Stimulated activated CD4-positive, alpha-beta T cell treated with anti-CD3 and anti-CD28 coated beads, Interleukin-2, amount 100 ng/mL, for 24 hours (primary cell): ENCODE measurements at places on chromosomes 3 and 15.

DNA sequence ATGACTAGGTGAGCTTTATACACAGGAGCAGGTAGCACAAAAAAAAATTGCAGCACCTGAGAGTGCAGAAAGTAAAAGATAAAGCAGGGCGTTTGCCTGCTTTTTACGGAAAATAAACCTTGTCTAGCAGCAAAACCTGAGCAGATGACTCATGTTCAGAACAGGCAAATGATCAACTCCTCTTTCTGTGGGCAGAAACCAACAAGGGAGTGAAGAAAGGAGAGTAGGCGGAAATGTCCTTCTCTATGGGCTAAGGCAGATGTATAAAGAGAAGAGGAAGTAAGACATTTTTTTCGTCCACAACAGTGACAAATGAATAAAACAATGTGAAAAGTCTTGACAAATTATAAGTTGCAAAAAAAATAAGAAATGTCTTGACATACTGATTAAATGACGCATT is 24.5 kb upstream of the GMNC start:
- no peak for DNase-seq

GRCh38 chr3:18007980-18008379 is 265.5 kb upstream of the TBC1D5 start:
- no peak for DNase-seq

DNA sequence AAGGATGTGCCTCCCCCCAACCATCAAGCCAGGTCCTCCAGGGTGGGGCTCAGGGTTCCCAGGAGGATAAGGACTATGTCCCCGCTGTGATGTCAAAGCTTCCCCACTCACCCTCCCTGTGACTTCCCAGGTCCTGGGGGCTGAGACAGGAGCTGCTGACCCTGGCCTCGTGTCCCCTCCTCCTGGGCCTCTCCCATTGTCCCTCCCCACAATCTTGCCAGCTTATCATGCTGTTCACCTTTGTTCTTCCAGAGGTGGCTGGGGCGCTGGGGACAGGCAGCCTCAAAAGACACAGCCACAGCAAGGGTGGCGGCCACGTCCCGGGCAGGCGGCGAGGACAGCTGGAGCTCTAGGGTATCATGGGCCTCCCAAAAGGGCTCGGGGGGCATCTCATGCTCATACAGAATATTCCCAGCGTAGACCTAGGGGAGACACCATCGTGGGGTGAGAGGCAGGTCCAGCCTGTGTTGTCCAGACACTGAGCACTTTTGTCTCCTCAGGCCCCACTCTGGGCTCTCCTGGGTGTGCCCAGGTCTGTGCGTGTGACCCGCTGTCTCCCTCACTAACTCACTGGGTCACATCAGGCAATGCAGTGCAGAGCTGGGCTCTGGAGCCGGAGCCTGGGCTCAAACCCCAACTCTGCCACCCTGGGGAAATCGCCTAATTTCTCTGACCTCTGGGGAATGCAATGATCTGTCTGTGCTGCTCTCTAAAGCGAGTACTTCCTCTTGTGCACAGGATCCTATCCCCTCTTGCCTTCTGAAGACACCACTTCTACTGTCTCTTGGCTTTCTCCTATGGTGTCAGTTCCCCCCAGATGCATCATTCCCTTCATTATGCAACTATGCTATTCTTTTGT is 30.0 kb downstream of the SNX33 start:
- DNase-seq: no peak

- DNase-seq: no peak
Observed at GRCh38 chr15:77746254-77747174, 113.8 kb upstream of the LINGO1 start.

DNA sequence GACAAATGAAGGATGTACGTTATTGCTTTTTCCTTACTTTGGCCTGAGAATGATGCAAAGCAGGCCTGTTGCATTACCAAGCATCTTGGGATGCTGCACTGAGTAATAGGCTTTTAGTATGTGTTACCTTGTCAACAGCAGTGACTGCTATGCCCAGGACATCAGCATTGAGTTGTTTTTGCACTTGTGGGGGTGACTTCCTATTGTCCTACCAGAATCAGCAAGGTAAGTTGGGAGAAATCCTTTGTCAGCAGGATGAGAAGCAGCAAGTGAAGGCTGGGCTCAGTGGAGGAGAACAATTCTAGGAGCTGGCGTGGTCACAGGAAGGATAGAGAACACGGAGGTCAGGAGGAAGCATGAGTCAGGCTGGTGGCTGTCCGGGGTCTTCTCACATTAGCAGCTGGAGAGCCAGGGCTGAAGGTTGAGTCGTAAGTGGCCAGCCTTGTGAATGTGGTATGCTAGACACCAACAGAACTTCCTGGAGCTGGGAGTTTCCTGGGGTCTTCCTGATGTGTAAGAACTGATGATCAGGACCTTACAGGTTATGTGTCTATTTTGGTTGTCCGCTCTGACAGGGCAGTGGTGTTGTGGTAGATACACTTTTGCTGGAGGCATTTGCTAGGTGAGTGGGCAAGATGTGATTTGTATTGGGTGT is 142.7 kb downstream of the FNDC3B start:
- DNase-seq: no peak
